ENCODE measurements at places on chromosomes 7 and 10.

GRCh38 chr10:590721-591120, 98.7 kb downstream of the DIP2C start:
- no peak for DNase-seq

GRCh38 chr7:121560267-121560990, 164.3 kb upstream of the FAM3C start:
- no peak for DNase-seq

DNA sequence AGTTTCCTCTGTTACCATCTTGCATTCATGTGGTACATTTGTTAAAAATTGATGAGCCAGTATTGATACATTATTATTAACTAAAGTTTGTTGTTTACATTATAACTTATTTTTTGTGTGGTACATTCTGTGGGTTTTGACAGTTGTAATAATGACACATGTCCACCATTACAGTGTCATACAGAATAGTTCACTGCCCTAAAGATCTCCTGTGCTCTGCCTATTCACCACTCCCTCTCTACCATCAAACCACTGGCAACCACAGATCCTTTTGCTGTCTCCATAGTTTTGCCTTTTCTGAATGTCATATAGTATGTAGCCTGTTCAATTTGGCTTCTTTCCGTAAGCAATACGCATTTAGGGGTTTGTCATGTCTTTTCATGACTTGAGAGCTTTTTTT, 156.9 kb downstream of the PHF14 start:
- no peak for DNase-seq

DNA sequence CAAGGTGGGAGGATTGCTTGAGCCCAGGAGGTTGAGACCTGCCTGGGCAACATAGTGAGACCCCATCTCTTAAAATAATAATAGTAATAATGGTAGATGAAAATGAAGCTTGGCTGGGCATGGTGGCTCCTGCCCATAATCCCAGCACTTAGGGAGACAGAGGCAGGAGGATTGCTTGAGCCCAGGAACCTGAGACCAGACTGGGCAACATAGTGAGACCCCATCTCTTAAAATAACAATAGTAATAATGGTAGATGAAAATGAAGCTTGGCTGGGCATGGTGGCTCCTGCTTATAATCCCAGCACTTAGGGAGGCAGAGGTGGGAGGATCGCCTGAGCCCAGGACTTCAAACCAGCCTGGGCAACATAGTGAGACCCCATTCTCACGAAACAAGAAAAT, 49.5 kb upstream of the LMTK2 start:
- DNase-seq: no peak

- DNase-seq: no peak
Measured at GRCh38 chr7:144796919-144797318, 38.9 kb downstream of the TPK1 start.

- DNase-seq: no peak
Measured at GRCh38 chr10:103859161-103860086, 4.0 kb upstream of the SH3PXD2A start.

- no peak for DNase-seq
Measured at GRCh38 chr10:119190954-119191785, 12.6 kb upstream of the PRDX3 start.

- no peak for DNase-seq
Measured at GRCh38 chr7:142733271-142733670, 16.0 kb upstream of the PRSS1 start.

DNA sequence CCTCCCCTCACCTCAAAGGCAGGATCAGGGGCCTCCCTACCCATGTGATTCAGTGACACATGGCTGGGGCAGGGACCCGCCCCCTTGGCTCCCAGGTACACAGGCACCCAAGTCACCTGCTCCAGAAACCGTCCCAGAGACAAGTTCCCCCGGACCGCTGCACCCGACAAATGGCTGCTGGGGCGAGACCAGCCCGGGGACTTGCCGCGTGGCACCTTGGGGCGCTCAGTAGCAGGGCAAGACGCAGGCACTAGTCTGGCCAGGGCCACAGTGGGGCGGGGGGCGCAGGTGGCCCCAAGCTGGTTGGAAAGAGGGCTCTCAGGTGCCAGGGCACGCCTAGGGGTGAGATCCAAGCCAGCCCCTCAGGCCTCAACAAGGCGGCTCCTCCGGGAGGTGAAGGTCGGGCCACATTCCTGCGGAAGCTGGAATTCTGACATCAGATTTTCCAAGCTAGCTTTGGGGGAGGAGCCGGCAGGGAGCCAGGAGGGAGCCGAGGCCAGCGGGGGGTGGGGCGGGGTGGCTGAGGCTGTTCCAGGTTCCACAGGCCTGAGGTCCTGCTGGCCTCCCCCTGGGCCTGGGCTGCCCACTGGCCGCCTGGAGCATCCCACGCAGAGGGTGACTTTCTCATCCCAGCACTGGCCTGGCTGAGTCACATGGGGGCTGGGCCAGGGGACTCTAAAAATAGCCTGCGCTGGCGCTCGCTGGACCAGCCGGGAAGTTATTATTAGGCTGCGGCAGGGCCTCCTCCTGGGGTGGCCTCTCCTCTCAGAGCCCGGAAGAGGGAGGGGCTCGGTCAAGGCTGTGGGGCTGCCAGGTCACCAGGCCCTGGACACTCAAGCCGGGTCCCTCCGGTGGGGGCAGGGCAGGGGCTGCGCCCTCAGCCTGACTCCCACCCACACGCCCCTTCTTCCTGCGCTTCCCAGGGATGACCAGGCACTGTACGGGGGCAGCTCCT, 20.5 kb upstream of the INPP5A start:
- peak; percentile 30 for DNase-seq

DNA sequence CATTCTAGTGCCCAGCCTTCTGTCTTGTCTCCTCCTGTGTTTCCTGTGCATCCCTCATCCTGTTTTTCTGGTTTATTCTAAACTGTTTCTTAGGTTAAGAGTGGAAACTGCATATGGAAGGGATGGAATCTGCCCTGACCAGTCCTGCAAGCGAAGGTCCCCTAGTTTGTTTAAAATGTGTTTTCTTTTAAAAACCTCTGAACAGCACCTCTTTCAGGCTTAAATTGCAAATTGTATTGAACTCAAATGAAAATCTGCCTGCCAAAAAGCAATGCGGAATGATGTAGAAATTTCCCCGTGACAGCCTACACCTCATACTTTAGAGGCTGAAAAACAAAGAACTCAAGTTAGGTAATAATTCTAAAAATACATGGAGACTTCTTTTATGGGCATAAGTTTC, 222.8 kb upstream of the IMMP2L start:
- no peak for DNase-seq

GRCh38 chr7:43454936-43455518, 127.9 kb upstream of the STK17A start:
- no peak for DNase-seq

GRCh38 chr10:17214971-17215781, 12.9 kb upstream of the VIM start:
- DNase-seq: no peak

- DNase-seq: no peak
Measured at GRCh38 chr10:103442031-103442461, 10.1 kb downstream of the CALHM2 start.

- DNase-seq: no peak
Measured at GRCh38 chr10:12625393-12626023, 276.2 kb downstream of the CAMK1D start.

GRCh38 chr10:72243822-72244437, 27.9 kb upstream of the ASCC1 start:
- no peak for DNase-seq

DNA sequence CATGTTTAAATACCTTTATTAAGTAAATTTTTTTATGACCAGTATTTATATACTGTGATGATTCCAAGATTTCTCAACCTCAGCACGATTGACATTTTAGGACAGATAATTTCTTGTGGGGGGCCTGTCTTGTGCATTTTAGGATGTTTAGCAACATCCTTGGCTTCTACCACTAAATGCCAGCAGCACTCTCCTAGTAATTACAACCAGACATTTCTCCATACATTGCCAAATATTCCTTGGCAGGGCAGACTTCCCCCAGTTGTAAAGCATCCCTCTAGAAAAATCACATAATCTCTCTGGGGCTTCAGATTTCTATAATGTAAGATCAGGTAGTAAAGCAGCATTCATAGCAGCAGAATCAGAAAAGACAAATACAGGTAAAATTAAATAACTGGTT, 7.8 kb upstream of the LIPM start:
- DNase-seq: no peak

- DNase-seq: no peak
Measured at GRCh38 chr7:118671149-118671548, 446.6 kb downstream of the ANKRD7 start.

DNA sequence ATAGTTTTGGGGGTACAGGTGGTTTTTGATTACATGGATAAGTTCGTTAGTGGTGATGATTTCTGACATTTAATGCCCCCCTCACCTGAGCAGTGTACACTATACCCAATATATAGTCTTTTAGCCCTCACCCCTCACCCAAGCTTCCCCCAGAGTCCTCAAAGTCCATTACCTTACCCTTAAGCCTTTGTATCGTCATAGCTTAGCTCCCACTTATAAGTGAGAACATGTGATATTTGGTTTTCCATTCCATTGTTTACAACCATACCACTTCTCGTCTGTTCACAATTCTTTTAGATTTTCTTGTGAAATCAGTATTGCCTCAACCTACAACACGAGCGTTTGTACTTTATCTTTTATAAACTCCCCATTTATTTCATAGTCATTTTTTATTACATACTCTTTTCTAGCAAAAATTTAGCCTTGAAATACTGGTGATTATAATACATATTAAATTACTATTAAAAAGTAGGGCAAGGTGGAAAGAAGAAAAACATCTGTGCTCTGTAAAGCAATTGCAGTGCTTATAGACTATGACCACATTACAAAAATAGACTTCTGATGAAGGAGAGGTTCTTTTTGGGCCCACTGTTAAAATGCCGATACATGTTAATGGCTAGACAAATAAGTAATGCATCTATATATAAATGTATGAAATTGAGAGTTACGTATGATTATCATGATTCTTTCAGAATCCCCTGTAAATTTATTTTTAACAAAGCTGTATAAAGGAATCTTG, 164.8 kb downstream of the THSD7A start:
- DNase-seq: no peak

DNA sequence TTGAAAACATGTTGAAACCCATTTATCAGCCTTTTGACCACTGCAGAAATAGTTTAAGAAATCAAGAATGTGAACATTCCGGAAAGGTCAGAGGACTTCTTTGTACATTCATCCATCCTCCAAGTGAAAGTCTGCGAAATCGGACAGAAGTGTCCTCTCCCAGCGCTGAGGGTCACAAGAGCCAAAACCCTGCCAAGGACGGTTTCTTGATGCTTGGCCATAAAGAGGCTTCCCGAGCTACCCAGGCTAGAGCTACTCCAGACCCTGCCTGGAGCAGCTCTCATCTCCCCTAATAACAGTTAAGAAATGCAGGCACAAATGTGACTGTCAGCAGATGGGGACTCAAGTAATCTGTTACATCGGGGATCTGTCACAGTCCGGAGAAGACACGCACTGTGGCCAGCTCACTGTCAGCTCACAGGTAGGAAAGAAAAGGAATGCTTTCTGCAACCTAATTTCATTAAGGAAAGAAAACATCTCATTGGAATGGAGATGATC, 4.5 kb upstream of the CYTH3 start:
- no peak for DNase-seq

DNA sequence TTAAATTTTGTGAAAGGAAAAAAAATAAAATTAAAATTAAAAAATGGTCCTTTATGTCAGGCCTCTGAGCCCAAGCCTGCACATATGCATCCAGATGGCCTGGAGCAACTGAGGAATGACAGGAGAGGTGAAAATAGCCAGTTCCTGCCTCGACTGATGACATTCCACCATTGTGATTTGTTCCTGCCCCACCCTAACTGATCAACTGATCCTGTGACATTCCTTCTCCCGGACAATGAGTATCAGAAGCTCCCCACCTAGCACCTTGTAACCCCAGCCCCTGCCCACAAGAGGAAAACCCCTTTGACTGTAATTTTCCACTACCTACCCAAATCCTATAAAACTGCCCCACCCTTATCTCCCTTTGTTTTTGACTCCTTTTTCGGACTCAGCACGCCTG, 972.2 kb upstream of the GHITM start:
- DNase-seq: no peak

DNA sequence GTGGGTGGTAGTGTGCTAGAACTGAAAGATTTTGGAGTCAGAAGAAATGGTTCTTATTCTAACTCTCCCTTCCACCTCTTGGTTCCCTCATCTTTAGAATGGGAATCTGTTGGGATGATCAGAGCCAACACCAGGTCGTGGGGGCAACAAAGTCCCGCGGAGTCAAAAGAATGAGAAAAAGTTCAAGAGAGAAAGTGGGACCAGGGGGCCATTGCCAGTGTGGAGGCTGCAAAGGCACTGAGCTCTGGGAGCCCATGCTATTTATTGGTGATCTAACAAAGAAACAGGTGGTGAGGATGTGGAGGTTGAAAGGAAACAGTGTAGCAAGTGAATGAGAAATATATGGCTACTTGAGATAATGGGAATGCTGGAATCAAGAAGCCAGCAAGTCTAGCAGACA, 29.4 kb downstream of the AGAP4 start:
- DNase-seq: no peak

DNA sequence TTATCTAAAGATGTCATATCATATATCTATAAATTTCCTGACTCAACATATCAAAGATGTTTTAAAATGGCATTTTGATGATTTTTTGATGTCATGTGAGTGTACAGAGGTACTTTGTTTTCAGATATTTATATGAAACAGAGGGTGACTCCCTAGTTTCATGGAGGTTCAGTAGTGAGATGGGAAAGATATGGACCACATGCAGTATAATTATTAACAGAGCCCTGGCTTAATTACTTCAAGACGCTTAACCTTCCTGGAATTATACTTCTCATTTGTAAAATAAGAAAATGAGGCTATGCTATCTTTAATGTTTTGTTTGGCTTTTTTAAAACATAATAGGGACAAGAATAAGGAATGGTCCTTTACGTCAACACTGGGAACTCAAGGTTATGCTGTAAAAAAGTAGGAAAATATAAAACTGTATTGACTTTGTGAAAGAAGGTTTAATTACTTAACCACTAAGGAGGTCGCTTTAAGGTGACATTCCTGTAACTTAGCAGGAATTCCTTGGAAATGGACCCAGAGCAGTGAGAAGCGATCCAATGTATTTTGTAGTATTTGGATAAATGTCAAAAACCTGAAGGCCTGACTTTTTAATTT, 821.0 kb upstream of the IGFBP3 start:
- no peak for DNase-seq

DNA sequence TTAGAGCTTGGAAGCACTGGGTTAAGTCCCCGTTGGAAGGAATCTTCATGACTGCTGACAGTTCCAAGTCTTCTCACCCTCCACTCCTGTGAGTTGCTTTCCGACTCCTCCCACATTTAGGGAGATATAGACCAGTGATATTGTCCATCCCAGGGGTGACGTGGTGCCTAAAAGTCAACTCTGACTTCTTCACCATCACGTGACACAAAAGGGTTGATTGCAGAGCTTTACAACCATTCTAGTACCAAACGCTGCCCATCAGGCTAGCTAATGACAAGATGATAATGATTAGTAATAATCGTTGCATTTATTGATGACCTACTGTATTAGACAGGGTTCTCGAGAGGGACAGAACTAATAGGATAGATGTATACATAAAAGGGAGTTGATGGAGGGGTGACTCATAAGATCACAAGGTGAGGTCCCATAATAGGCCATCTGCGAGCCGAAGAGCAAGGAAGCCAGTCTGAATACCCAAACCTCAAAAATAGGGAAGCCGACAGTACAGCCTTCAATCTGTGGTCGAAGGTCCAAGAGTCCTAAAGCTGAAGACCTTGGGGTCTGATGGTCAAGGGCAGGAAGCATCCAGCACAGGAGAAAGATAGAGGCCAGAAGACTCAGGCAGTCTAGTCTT, 85.3 kb upstream of the CARD11 start:
- no peak for DNase-seq

All from cortex of kidney (tissue), 1 donor.